Regular cardiac myocyte (primary cell): ENCODE measurements at places on chromosomes 16 and 17. TPM values are rescaled to one million over a fixed set of nuclear protein-coding genes. Genes with fewer than 3 reads are reported as not detected.

Gene EVI2B
- total RNA-seq, result under 0.01 TPM in 1 of 2 replicates, not detected in the other

Gene FBXO39
- total RNA-seq, result under 0.01 and 0.56 TPM in 2 replicates

Gene KCTD19
- total RNA-seq, result under 0.01 TPM in 1 of 2 replicates, not detected in the other

Gene FOXC2
- 2.3 and 7.3 TPM in 2 replicates for total RNA-seq

Gene PDE6G
- not detected in 2 replicates for total RNA-seq

Gene CCL4L2
- 0.56 TPM in 1 of 2 replicates, not detected in the other for total RNA-seq

Gene CTNS
- 9.6 and 32.1 TPM in 2 replicates for total RNA-seq

Gene EFCAB5
- total RNA-seq, result under 0.01 and 0.85 TPM in 2 replicates

Gene HID1
- 1.4 and 5.8 TPM in 2 replicates for total RNA-seq

Gene KRT12
- not detected in 2 replicates for total RNA-seq

Gene ABCC11
- total RNA-seq, result 0.38 and 0.56 TPM in 2 replicates

Gene PIRT
- total RNA-seq, result not detected in 2 replicates

Gene NEURL4
- 12.7 and 23.8 TPM in 2 replicates for total RNA-seq

Gene KRT31
- not detected in 2 replicates for total RNA-seq

Gene ODAD4
- total RNA-seq, result 0.56 and 0.58 TPM in 2 replicates

Gene SKAP1
- total RNA-seq, result 0.56 TPM in 1 of 2 replicates, not detected in the other

Gene LRRC36
- 0.28 TPM in 1 of 2 replicates, not detected in the other for total RNA-seq

Gene CES1
- total RNA-seq, result under 0.01 and 0.58 TPM in 2 replicates

Gene RNF213
- 66.7 and 95.6 TPM in 2 replicates for total RNA-seq

Gene KRT36
- total RNA-seq, result not detected in 2 replicates

Gene MYH1
- total RNA-seq, result not detected in 2 replicates

Gene HSD17B1
- total RNA-seq, result 5.4 and 8.6 TPM in 2 replicates

Gene NPIPB2
- total RNA-seq, result 2.0 and 3.8 TPM in 2 replicates

Gene OTOA
- under 0.01 TPM in 1 of 2 replicates, not detected in the other for total RNA-seq

Gene P2RX1
- total RNA-seq, result 0.28 and 0.38 TPM in 2 replicates

Gene KRT16
- under 0.01 and 0.28 TPM in 2 replicates for total RNA-seq

Gene RAC3
- total RNA-seq, result 4.4 and 6.5 TPM in 2 replicates

Gene TNFRSF17
- not detected in 2 replicates for total RNA-seq

Gene CIBAR2
- total RNA-seq, result not detected in 2 replicates

Gene LITAFD
- total RNA-seq, result not detected in 2 replicates

Gene SULT1A2
- 0.19 and 0.56 TPM in 2 replicates for total RNA-seq

Gene TP53TG3B
- total RNA-seq, result not detected in 2 replicates

Gene NUDT21
- total RNA-seq, result 57.5 and 92.6 TPM in 2 replicates

Gene RAB11FIP4
- 0.19 and 0.28 TPM in 2 replicates for total RNA-seq

Gene ABCA5
- total RNA-seq, result 9.2 and 29.3 TPM in 2 replicates

Gene SPNS2
- 0.96 and 1.1 TPM in 2 replicates for total RNA-seq

Gene RNU2-1
- total RNA-seq, result not detected in 2 replicates

Gene LASP1
- 138 and 228 TPM in 2 replicates for total RNA-seq

Gene DHRS7C
- not detected in 2 replicates for total RNA-seq

Gene CSHL1
- total RNA-seq, result not detected in 2 replicates

Gene SDF2
- 77.2 and 85.3 TPM in 2 replicates for total RNA-seq

Gene SEPTIN12
- total RNA-seq, result not detected in 2 replicates
